ENCODE measurements at places on chromosomes 3 and 15. TPM values are rescaled to one million over a fixed set of nuclear protein-coding genes. Genes with fewer than 3 reads are reported as not detected.

- no peak for DNase-seq
Observed at GRCh38 chr3:74537164-74537563, 77.3 kb downstream of the CNTN3 start.

GRCh38 chr15:57041416-57041815 lies 123.0 kb downstream of the TCF12 start:
- DNase-seq: no peak

DNA sequence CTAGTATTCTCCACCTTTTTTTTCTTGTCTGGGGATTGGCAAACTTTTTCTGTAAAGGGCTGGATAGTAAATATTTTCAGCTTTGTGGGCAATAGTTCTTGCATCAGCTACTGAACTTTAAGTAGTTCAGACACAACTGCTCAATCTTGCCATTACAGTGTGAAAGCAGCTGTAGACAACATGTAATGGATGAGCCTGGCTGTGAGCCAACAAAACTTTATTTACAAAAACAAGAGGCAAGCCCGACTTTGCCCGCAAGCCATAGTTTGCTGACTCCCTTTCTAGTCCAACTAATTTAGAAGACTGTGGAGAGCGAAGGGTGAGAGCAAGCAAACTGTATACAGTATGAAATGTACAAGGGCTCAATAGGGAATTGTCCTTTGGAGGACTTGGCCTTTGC lies 6.2 kb downstream of the FRMD4B start:
- no peak for DNase-seq

DNA sequence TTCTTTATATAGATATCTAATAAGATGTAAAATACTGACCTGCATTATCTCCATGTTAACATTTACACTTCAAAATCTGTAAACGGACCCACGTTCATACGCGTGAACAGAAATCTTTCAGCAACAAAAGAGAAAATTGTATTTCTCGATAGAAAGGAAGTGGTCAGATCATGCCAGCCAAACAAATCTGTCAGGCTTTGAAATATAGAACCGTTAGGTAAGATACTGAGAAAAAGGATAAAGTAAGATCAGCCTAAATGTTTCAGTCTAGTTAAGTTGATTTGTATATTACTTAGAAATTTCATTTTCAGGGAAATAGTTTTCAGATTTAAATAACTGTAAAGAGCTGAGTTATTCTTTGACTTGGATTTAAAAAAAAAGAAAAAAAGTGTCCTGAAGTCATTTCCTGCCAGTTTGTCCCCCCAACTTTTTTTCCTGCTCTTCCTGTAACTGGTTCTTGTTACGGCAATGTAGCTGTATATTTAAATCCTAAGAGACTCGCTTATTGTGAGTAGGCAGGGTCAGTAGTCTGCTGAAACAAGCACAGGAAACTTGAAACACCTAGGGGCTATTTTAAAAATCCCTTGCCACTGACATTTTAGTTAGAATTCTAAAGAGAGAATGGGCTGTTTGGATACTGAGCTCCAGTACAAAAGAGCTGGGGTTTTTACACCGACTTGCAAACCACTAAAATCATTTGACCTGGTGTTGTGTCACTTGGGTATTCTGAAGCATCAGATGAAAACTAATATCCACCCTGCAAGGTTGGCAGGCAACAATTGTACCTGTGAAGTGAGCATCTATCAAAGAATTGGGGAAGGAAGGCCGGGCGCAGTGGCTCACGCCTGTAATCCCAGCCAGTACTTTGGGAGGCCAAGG lies 237.5 kb downstream of the UBE2E2 start:
- no peak for DNase-seq

DNA sequence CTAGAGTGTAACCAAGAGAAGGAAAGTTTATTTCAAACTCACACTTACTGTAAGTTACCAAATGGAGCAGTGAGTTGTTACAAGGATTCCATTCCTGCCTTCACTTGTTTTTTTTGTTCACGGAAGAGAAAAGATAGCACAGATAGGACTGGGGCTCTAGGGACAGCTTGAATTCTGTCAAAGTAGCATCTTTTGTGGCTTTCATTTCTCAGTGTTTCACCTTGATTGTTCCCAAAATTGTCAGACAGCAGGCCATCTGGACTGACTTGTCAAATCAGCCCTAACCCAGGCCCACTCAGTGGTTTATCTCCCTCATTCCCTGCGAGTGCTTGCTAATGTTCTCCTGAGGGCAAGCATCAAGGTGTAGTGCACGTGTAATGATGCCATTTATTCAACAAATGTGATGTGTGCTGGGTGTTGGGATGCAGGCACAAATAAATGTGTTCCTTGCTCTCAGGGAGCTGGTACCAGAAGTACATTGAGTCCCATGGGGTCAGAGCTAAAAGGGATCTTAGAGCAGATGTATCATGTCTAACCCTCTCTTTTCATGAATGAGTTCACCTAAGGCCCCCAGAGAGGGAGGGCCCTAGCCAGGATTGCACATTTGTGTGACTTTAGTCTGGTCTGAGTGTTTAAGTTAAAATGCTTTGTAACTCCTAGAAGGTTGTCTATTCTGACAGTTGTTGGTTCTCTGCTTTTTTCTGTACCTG lies 49.1 kb downstream of the PDHB start:
- no peak for DNase-seq

- no peak for DNase-seq
Observed at GRCh38 chr3:127734754-127735473, 62.2 kb downstream of the ABTB1 start.

GRCh38 chr15:49370782-49371181 lies 52.3 kb upstream of the FGF7 start:
- DNase-seq: no peak

GRCh38 chr3:53944028-53944427 lies 52.4 kb upstream of the SELENOK start:
- no peak for DNase-seq

- no peak for DNase-seq
Observed at GRCh38 chr3:99972380-99973104, 141.8 kb downstream of the FILIP1L start.

DNA sequence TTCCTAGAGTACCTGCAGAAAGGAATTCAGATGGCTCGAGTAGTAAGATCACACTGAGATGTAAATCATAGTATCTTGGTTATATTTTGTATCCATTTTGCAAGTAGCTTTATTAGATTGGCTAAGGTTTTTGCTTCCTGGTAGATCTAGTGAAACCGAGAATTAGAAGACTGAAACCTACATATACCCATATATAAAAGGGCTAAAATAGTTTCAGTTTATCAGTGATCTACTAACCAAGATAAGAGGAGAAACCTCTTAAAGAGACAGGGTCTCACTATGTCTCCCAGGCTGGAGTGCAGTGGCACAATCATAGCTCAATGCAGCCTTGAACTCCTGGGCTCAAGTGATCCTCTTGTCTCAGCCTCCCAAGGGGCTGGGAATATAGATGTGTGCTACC lies 135.3 kb downstream of the PCCB start:
- no peak for DNase-seq

DNA sequence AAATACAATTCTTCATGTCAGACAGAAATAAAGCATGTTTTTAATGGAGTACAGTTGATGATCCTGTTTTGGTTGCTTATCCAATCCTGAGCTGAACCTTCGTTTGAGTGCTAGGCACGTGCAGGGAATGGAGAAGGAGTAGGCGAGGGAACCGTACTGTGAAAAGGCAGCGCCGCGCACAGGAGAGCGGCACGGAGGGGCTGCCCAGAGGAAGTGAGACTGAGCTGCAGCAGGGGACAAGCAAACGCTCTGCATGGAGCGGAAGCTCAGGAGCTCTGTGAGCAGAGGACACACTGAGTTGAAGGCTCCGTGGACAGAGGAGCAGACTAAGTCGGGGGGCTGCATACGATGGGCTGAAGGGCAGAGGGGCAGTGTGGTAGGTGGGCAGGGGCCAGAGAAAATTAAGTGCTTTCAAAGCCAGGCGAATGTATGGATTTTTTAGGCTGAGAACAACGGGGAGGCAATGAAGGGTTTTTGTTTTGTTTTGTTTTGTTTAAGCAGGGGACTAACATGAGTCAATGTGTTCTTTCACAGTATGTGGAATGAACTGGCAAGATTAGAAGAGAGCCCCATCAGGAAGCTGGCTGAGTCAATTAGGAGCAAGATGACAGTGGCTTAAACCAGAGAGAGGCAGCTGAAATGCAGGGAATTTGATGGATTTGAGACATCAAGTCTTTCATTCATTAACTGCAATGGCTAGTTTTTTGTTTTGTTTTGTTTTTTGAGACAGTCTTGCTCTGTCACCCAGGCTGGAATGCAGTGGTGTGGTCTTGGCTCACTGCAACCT lies 23.8 kb upstream of the TM2D3 start:
- no peak for DNase-seq

DNA sequence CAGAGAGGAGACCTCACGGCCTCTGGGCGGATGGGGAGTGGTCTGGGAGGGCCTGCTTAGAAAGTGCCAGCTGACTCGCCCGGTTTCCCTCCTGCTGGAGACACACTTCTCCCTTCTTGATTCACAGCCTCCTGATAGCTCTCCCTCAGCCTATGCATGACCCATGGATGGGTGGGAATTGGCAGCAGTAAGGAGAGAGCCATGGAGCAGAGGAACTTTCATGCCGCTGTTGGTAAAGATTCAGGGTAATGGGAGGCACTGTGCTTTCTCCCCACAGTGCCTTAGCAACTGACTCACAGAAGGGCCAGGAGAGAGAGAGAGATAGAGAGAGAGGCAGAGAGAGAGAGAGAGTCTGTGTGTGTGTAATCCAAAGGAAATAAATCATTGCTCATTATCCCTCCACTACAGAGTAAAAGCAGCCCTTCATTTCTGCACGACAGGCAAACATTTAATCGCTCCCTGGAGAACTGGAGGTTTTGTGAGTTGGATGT lies 82.8 kb downstream of the SEMA5B start:
- no peak for DNase-seq

- no peak for DNase-seq
Observed at GRCh38 chr3:37628711-37629301, 232.9 kb upstream of the CTDSPL start.

- DNase-seq: no peak
Observed at GRCh38 chr3:190436331-190436730, 13.4 kb downstream of the TMEM207 start.

DNA sequence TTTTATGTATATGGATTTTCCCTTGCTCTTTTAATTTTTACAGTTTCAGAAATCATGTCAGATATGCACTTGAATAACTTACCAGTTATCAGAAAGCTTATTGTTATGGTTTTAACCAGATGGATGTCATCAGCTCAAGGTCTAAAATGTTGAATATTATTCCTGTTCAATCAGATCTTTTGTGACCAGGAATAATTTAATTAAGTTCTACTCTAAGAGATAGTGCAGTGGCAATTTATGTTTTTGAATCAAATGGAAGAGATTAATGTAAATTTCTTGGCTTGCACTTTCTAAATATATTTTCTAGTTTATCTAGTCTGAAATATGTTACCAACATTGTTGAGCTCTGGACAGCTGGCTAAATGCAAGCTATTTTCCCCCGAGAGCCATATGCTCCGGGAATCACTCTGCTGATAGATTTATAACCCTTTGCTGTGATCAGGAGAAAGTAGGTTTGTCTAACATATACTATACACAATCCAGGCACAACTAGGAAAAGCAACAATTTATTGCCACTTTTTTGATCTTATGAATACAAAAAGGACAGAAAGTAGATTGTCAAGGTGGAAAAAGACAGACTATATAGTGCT lies 76.8 kb upstream of the CD96 start:
- no peak for DNase-seq

GRCh38 chr15:50068016-50068415 lies 51.0 kb downstream of the ATP8B4 start:
- no peak for DNase-seq

FGF12 gene
- total RNA-seq: not detected

PYGO1 gene
- total RNA-seq: not detected

PGBD4 gene
- total RNA-seq: 3.3 TPM

CCR2 gene
- 174 TPM for total RNA-seq

APEH gene
- 136 TPM for total RNA-seq

SI gene
- total RNA-seq: not detected

GOLGA6L7 gene
- total RNA-seq: not detected

NAALADL2 gene
- total RNA-seq: not detected

EXD1 gene
- total RNA-seq: not detected

IGSF11 gene
- total RNA-seq: not detected
